ENCODE measurements at places on chromosomes 6 and 20.
A peak's percentile ranks its signal among the peaks of the same experiment; 100 is the strongest.

DNA sequence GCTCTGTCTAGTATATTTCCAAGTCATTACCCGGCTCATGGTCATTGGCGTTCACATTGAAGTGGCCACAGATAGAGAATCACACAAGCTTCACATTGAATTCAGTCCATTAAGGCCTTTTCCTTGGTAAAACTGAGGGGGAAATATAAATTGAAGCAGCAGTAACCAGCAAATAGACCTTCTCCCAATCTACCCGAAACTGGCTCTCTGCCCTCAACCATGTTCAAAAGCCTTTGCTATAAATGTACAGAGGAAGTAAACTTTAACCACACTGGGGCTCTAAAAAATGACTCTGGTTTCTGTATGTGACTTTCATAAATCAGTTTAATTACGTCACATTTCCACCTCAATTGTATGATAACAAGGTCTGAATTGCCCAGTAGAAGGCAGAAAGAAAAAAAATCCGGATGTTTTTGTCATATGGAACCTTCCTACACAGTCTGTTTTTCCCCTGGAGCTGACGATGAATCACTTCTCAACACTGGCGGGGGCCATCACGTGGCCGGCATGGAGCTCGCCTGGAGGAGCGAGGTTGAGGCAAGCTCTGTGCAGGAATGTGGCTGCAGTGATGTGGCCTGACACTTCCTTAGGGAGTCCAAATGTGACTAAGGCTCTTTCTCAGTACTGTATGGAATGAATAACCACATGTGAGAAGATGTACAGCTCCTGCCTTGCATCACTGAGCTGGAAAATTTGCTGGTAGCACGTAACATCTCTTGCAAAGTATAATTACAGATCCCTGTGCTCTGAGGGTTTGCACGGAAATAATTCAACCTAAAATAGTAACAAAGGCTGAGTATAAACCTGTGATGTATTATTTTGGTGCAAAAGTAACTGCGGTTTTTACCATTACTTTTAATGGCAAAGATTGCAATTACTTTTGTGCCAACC, 58.6 kb upstream of the SNX9 start:
- peak; percentile 70 for DNase-seq

GRCh38 chr6:149075616-149076354, 241.7 kb upstream of the TAB2 start:
- no peak for DNase-seq

GRCh38 chr20:48813446-48813747, 14.4 kb downstream of the PREX1 start:
- no peak for DNase-seq

- DNase-seq, result no peak
Observed at GRCh38 chr20:50727792-50728485, 3.4 kb upstream of the PARD6B start.

GRCh38 chr20:64116541-64117431, 9.4 kb upstream of the NPBWR2 start:
- no peak for DNase-seq

All from stimulated activated CD4-positive, alpha-beta T cell treated with anti-CD3 and anti-CD28 coated beads, TNF-alpha, amount 100 ng/mL, for 48 hours (primary cell).